NCI-H524 (cell line): ENCODE measurements at places on chromosomes 4 and X.
A peak's percentile ranks its signal among the peaks of the same experiment; 100 is the strongest.

- DNase-seq = no peak
Measured at GRCh38 chr4:85967872-85968271, 392.0 kb downstream of the MAPK10 start.

DNA sequence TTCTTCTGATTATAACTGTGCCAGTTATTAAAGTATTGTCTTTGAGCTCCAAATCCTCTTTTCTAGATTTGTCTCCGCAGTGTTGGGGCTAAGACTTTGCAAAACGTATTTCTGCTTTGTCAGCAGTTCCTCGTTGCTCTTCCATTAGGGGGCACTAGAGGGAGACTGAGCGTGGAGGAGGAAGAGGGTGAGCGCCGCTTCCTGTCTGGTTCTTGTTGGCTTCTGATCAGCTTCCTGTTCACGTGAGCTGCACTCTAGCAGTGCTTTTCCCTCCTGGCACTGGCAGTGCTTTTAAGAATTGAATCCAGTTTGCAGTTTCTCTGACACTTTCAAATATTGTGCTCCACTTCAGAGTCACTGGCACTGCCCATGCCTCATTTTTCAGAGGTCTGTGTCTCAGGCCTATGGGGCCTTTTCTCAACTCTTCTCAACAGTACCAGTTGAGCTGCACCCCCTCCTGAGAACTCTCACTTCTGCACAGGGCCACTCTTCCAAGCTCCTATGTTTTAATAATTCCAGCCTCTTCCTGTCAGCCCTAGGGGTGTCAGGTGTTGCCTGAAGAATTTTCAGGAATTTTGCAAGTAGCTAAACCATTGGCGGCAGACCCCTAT lies 54.4 kb upstream of the LCORL start:
- DNase-seq = peak; percentile 24

GRCh38 chr4:102217345-102217744 lies 127.9 kb downstream of the SLC39A8 start:
- DNase-seq = no peak

GRCh38 chr4:156109943-156110900 lies 156.6 kb upstream of the CTSO start:
- peak; percentile 1 for DNase-seq

GRCh38 chr4:84804136-84804535 lies 162.4 kb downstream of the WDFY3 start:
- DNase-seq = no peak

DNA sequence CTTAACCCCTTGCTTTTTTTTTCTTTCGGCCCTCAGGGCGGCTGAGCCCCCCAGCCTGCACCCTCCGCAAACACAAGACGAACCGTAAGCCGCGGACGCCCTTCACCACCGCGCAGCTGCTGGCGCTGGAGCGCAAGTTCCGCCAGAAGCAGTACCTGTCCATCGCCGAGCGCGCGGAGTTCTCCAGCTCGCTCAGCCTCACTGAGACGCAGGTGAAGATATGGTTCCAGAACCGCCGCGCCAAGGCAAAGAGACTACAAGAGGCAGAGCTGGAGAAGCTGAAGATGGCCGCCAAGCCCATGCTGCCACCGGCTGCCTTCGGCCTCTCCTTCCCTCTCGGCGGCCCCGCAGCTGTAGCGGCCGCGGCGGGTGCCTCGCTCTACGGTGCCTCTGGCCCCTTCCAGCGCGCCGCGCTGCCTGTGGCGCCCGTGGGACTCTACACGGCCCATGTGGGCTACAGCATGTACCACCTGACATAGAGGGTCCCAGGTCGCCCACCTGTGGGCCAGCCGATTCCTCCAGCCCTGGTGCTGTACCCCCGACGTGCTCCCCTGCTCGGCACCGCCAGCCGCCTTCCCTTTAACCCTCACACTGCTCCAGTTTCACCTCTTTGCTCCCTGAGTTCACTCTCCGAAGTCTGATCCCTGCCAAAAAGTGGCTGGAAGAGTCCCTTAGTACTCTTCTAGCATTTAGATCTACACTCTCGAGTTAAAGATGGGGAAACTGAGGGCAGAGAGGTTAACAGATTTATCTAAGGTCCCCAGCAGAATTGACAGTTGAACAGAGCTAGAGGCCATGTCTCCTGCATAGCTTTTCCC lies 3.4 kb downstream of the MSX1 start:
- no peak for DNase-seq

- DNase-seq = peak; percentile 39
Measured at GRCh38 chr4:54318904-54319303, 89.8 kb downstream of the PDGFRA start.

DNA sequence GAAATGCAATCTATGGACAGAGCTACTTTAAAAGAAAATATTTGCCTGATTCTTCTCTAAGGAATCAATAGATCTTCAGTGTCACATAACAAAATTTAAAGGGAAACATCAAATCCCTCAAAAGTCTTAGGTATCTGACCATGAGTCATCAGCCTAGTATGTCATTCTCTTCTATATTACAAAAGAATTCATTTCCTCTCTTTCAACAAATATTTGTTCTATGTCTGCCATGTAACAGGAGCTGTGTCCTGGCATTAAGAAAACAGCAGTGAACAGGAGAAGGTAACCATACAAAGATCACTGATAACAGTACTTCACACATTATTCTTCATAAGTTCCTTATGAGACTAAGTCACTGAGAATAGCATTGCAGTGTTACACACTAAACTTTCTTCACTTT lies 243.6 kb upstream of the DKK2 start:
- no peak for DNase-seq

DNA sequence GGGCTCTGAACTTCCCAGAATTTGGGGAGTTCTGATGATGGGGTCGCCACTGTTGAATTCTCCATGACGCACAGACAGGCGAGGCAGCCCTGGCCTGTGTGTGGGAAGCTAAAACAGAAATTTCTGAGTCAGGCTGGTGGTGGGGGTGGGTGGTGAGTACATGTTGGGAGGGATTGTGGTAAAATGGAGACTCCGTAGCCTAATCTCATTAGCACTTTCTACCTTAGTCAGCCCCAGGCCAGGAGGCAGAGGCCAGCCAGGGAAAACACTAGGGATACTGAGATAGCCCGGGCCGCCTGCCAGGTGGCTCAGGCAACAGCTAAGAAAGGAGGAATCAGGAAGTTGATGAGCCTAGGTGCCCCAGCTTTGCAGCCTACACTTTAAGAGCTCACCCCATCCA lies 39.3 kb upstream of the NHSL2 start:
- DNase-seq = no peak

DNA sequence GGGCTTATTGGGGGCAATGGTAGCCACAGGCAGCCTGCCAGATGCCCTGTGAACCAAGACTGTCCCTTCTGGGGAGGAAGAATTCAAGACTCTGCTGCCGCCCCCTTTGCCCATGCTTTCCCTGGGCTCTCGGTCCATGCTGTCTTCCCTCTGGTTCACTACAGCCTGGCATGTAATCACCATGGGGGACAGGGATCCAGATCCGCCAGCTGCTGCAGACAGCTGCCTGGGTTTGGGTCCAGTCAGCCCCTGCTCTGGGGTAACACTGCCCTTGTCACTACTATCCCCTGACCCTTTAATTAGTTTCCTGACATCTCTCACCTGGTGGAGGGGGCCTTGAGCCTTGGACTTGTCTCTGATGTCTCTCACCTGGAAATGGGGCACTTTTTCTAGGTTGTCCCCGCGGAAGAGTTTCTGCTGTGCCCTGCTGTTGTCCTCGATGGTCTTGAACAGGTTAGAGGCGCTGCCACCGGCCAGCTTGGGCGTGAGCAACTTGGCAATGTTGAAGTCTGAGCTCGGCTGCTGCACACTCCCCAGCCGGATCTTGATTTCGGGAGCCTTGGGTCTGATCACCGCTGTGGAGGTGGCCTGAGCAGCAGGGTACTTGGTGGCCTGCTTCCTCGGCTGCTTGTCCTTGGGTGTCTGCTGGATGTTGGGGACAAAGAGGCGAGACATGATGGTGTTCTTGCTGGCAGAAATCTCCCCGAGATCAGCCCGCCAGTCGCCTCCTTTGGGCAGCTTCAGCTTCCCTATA lies 6.4 kb downstream of the C4orf54 start:
- no peak for DNase-seq

GRCh38 chr4:112550728-112551127 lies 34.7 kb upstream of the NEUROG2 start:
- no peak for DNase-seq

DNA sequence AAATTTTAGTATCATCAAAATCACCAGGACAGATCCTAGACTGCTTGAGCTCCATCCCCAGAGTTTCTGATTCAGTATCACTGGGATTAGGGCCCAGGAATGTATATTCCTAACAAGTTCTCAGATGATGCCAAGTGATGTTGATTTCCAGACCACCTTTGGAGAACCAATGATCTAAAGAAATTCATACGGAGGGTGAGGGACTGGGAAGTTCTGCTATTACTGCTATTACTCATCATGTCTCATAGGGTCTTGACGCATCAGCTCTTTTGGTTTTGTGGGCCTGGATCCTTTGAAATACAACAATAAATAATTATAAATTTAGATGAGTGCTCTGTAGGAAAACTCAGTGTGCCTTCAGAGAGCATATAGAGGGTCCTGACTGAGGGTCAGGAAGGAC lies 59.8 kb upstream of the LGI2 start:
- DNase-seq = no peak

DNA sequence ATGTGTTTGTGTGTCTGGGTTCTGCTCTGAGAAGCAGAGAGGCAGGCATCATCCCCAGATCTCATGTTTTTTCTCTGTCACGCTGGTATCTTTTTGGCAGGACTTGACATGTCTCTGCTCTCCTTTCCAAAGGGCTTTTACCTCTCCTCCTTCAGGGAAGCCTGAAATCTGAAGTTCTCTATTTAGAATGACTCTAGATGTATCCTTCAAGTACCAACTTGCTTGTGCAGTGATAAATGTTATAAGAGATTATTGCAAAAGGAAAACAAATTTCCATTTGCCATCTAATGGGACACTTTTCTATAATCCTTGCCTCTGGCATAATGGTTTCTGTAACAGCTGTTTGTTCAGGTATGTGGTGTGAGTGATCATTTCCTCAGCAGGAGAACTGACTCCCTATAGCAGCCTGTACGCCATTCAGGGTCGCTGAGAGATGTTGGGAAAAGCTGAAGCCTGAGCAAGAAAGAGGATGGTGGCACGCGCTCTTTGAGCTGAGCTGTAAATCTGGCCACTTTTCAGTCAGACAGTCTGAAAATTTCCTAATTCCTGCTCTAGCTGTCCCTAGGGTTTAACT lies 72.5 kb downstream of the CNGA2 start:
- DNase-seq = no peak

- no peak for DNase-seq
Measured at GRCh38 chr4:40232610-40233009, 35.8 kb downstream of the RHOH start.

- no peak for DNase-seq
Measured at GRCh38 chrX:37813570-37813969, 33.7 kb downstream of the CYBB start.

GRCh38 chr4:81214881-81215868 lies at the start of gene PRKG2:
Gene PRKG2, minus strand, starts transcription at chr4:81215222. Its CDS starts 10,175 bp downstream, at chr4:81205047.
- DNase-seq = peak; percentile 52

GRCh38 chr4:152351080-152351479 lies 184.8 kb downstream of the FBXW7 start:
- DNase-seq = no peak

DNA sequence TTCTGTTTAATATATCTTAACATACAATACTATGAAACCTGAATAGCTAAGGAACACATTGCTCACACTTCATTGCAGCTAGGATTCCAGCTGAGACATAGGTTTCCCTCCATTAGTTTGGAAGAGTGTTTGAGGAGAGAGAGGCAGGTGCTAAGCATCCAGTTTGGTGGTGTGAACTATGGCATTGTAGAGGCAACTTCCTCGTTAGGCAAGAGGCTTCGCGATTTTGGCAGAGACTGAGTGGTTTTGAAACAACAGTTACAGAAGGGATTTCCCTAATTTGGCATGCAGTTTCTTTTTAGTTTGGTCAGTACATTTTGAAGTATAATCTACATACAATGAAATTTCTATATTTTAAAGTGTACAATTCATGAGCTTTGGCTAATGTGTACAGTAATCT lies 117.1 kb upstream of the BMP3 start:
- no peak for DNase-seq

- peak; percentile 50 for DNase-seq
Measured at GRCh38 chrX:148500423-148501385, at the start of gene AFF2. Gene AFF2, plus strand, starts transcription at chrX:148500617. Its CDS starts 481 bp downstream, at chrX:148501098.

DNA sequence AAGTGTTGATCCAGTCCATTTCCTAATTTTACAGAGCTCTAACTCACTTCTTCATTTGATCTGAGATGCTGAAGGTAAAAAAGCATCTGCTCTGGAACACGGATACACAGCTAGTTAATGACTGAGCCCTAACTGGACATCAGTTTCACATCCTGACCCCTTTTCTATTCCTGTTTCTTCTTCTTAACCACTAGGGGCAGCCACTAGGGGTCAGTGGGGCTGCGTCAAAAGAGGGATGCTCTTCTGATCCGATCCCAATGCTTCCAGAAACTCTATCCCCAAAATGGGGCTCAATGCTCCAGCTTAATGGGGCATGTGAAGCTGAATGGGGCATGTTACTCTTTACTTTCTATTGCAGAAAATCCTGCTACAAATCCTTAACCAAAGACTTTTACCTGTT lies 33.4 kb upstream of the PHKA2 start:
- DNase-seq = peak; percentile 19

- DNase-seq = no peak
Measured at GRCh38 chrX:154855256-154855655, 20.8 kb upstream of the SMIM9 start.

DNA sequence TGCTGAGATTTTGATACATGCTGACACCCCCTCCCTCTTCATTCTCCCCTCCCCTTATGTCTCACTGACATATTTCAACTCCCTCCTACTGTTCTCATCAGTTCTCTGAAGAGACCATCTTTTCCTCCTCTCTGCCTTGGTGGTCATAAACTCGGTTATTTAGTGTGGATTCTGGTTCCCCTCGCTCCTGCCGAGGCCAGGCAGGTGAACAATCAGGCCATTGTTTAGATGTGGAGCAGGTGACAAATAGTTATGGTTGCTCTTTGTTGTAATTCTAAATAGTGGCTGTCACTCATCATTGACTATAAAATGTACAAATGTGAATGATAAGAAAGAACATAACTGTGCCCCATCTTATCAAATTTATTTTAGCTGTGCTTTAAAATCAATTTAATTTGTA lies 324.6 kb downstream of the BCOR start:
- DNase-seq = no peak

DNA sequence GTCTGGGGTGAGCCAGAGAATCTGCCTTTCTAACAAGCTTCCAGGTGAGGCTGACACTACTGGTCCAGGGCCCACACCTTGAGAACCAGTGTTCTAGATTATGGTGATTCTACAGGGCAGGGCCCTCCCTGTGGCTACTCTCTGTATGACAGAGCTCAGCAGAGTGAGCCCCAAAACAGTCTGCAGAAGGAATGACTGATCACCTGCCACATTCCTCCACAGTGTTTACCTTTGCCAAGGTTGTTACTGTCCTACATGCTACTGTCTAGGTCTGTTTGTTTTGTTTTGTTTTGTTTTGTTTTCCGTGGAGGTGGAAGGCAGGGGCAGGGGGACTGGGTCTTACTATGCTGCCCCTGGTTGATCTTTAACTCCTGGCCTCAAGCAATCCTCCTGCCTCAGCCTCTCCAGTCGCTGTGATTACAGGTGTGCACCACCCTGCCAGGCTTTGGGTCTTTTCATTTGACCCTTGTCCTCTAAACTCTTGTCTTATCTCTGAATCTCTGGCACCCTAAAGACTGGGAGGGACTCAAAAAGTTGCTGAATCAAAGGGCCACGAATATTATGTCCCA lies 45.1 kb downstream of the MAP7D2 start:
- DNase-seq = no peak

GRCh38 chr4:77163641-77164040 lies 6.6 kb downstream of the CCNG2 start:
- no peak for DNase-seq

GRCh38 chrX:152733261-152733975 lies at the start of the genes CSAG1 and MAGEA12:
Gene CSAG1, minus strand, starts transcription at chrX:152733721. Its CDS starts 1,261 bp downstream, at chrX:152732460.
Gene MAGEA12, plus strand, starts transcription at chrX:152733757. Its CDS starts 2,405 bp downstream, at chrX:152736162.
- DNase-seq = no peak
